ENCODE measurements at places on chromosomes 4 and X. TPM values are rescaled to one million over a fixed set of nuclear protein-coding genes. Genes with fewer than 3 reads are reported as not detected.

GRCh38 chrX:16516232-16516876 lies 133.6 kb upstream of the S100G start:
- H3K27ac ChIP-seq: no peak overlapping the region
- DNase-seq: no peak
- H3K4me1 ChIP-seq: no peaks in the 10 kb centered on the region
- H3K36me3 ChIP-seq: no peaks in the 10 kb centered on the region

NAA11 gene
- not detected for total RNA-seq

GRCh38 chrX:72305286-72306084 lies at the start of gene CITED1:
Gene CITED1 (minus strand): TSS chrX:72305914. CDS start chrX:72302869, 3,045 bp downstream.
- H3K36me3 ChIP-seq: no peaks in the 10 kb centered on the region
- peaks cover 14% of the 10 kb centered on the region for H3K27me3 ChIP-seq
- H3K4me1 ChIP-seq: peaks cover 12% of the 10 kb centered on the region

GRCh38 chr4:39526765-39527295 lies 409 bp downstream of the UGDH start:
- peak overlapping the region; percentile 100 for H3K4me3 ChIP-seq
- H3K27ac ChIP-seq: peak overlapping the region; percentile 98
- no peaks in the 10 kb centered on the region for H3K27me3 ChIP-seq
- no peak for DNase-seq
- H3K4me1 ChIP-seq: no peaks in the 10 kb centered on the region

DNA sequence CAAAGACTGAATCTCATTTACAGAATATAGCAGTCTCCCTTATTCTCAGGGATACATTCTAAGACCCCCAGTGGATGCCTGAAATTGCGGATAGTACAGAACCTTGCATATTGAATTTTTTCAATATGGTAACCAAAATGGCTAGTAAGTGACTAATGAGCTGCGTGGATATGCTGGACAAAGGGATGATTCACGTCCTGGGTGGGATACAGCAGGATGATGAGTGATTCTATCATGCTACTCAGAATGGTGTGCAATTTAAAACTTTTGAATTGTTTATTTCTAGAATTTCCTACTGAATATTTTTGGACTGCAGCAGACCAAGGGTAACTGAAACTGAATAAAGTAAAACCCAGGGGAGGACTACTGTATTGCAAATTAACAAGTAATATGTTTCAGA lies 66.7 kb downstream of the STAG2 start:
- no peak overlapping the region for H3K27ac ChIP-seq
- H3K27me3 ChIP-seq: no peaks in the 10 kb centered on the region
- H3K4me3 ChIP-seq: no peak overlapping the region
- peaks cover 3% of the 10 kb centered on the region for H3K36me3 ChIP-seq
- no peak for DNase-seq

USP51 gene
- total RNA-seq: 9.0 TPM

- DNase-seq: no peak
- no peaks in the 10 kb centered on the region for H3K4me1 ChIP-seq
- no peak overlapping the region for H3K27ac ChIP-seq
- H3K36me3 ChIP-seq: no peaks in the 10 kb centered on the region
- peak overlapping the region; percentile 88 for H3K4me3 ChIP-seq
- no peaks in the 10 kb centered on the region for H3K27me3 ChIP-seq
Measured at GRCh38 chr4:83009529-83009928, 1.1 kb downstream of the LIN54 start.

GABRA4 gene
- total RNA-seq: 0.11 TPM

GRCh38 chr4:8414377-8414776 lies 26.1 kb downstream of the ACOX3 start:
- H3K4me3 ChIP-seq: no peak overlapping the region
- peaks cover 56% of the 10 kb centered on the region for H3K36me3 ChIP-seq
- H3K4me1 ChIP-seq: peaks cover 10% of the 10 kb centered on the region

GRCh38 chr4:2359591-2360395 lies 58.7 kb downstream of the ZFYVE28 start:
- no peaks in the 10 kb centered on the region for H3K27me3 ChIP-seq
- no peak overlapping the region for H3K27ac ChIP-seq
- peaks cover 5% of the 10 kb centered on the region for H3K4me1 ChIP-seq
- no peak overlapping the region for H3K4me3 ChIP-seq
- no peaks in the 10 kb centered on the region for H3K36me3 ChIP-seq

GRCh38 chr4:180330521-180330920 lies 1912.7 kb upstream of the TENM3 start:
- no peaks in the 10 kb centered on the region for H3K36me3 ChIP-seq
- H3K4me3 ChIP-seq: no peak overlapping the region
- no peak for DNase-seq
- no peaks in the 10 kb centered on the region for H3K4me1 ChIP-seq
- H3K27ac ChIP-seq: no peak overlapping the region
- H3K27me3 ChIP-seq: no peaks in the 10 kb centered on the region

FAM53A gene
- total RNA-seq: not detected

All from ascending aorta (tissue), 2 donors.